ENCODE measurements at places on chromosomes 13 and 19.

DNA sequence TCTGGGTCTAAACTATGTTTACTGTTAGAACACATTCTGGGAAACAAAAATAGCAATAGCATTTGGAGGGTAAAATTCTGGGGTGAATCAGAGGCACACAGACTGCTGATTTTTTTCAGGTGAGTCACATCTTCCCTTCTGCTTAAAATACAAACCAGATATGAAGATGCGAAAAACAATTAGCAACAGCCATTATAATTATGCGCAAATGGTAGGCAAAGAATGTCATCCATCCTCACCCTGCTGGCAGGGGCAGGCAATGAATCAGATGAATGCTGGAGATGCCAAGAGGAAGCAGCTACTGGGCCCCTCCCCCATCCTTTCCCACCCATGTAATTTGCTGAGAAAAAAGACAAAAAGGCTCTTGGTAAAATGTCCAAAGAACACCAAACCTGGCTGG, 282.9 kb downstream of the KLF5 start:
- DNase-seq, result no peak

GRCh38 chr13:97499181-97499580, 65.2 kb downstream of the RAP2A start:
- no peak for DNase-seq

DNA sequence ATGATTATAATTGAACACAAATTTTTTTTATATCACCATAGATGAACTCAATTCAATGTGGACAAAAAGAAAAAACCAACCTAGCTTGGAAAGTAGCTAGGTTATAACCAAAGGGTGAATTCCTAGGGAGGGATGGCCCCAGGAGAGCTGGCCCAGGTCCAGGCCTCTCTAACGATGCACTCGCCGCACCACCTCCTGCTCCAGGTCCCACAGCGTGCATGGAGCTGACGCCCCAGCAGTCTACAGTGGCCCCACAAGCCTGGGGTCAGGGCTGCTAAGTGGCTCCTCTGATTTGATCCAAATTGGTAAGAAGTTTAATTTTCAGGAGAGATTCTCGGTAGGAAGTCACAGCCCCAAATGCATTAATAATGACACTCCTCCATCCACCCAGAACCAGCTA, 48.8 kb downstream of the TSHZ3 start:
- no peak for DNase-seq

GRCh38 chr19:50808856-50809255, 14.7 kb downstream of the KLK1 start:
- no peak for DNase-seq

- no peak for DNase-seq
These were observed 2.2 kb downstream of the CLEC11A start for GRCh38 chr19:50725218-50725910.
